ENCODE measurements at places on chromosomes 5 and 9.

GRCh38 chr5:149040421-149040820, 22.4 kb downstream of the SH3TC2 start:
- no peak for DNase-seq

DNA sequence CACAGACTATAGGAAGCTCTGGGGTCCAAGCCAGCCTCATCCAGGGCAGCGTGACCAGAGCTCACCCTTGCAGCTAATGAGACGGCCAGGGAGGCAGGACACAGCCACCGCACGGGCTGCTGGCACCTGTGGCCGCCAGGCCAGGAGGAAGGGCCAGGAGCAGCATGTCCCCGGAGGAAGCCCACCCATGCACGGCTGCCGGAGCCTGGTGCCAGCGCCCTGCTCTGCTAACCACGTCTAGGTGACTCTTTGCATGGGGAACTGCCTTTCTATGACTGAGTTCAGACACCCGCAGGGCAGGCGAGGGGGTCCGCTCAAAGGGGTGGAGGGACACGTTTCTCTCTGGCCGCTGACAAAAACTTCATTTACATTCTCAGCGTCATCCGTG, 68.5 kb upstream of the SARDH start:
- no peak for DNase-seq

- DNase-seq, result no peak
Measured at GRCh38 chr9:7011395-7012067, 253.8 kb downstream of the KDM4C start.

- peak; percentile 49 for DNase-seq
Measured at GRCh38 chr9:137411645-137412380, 11.1 kb downstream of the EXD3 start.

GRCh38 chr5:119743927-119744326, 114.6 kb downstream of the FAM170A start:
- no peak for DNase-seq

- no peak for DNase-seq
Measured at GRCh38 chr5:73747696-73748380, 121.8 kb downstream of the ARHGEF28 start.

- DNase-seq, result no peak
Measured at GRCh38 chr5:78801413-78801812, 152.8 kb upstream of the LHFPL2 start.

GRCh38 chr9:106218427-106218826, 524.1 kb downstream of the TMEM38B start:
- DNase-seq, result no peak

- DNase-seq, result no peak
Measured at GRCh38 chr5:62065050-62065449, 241.0 kb upstream of the KIF2A start.

DNA sequence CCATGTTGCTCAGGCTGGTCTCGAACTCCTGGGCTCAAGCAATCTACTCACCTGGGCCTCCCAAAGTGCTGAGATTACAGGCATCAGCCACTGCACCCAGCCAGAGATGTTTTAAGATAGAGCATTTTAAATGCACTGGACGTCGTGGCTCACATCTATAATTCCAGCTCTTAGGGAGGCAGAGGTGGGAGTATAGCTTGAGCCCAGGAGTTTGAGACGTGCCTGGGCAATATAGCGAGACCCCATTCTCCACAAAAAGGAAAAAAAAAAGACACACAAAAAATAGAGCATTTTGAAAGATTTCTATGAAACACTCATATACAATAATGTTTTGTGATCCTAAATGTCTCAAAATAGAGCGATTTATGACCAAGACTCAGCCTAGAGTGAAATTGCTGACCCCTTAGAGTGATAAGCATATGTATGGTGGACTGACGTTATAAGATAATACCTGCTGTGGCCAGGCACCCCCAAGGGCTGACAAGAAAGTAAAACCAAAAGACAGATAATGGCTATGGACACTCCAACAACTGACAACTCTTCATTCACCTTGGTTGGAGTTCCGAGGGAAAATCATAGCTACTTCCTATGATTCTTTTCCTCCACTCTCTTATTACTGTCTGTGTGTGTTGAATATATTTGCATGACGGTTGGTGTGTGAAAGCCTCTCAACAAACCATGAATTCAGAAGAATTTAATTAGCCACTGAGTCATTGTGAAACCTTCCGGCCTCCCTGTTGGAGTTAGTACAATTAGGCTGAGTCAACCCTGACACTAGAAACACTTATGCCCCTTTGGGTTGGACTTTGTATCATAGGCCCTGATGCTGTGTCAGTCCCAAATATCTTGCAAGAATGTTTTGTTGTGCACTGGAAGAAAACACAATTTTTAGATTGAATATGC, 526.5 kb upstream of the NUDT12 start:
- DNase-seq, result peak; percentile 23

- no peak for DNase-seq
Measured at GRCh38 chr9:123309611-123310010, 41.2 kb upstream of the STRBP start.

DNA sequence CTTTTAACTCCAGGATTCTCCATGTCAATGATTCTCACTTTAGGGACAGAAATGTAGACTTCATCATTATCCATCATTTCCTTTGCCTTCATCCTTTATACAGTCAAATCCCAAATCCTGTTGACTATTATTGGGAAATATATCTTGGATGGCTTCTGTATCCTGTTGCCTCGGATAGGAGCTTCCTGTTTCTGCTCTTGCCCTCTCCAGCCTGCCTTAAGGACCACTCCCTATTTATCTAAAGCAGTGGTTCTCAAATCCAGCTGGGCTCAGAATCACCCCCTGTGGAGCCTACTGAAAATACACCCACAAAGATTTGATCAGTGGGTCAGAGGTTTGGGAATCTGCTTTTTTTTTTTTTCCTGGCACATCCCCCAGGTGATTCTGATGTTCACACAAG, 8.5 kb downstream of the AFAP1L1 start:
- no peak for DNase-seq

DNA sequence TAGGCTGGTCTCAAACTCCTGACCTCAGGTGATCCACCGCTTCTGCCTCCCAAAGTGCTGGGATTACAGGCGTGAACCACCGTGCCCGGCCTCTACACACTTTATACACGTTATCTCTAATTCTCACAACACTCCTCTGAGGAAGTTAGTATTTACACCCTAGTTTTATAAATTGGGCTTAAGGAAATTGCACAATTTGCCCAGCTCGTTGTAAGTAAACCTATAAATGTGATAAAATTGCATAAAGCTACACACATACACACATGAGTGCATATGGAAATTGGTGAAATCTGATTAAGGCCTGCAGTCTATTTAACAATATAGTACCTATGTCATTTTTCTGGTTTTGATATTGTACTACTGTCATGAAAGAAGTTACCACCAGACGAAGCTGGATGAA, 4.4 kb upstream of the SLC4A9 start:
- DNase-seq, result no peak

DNA sequence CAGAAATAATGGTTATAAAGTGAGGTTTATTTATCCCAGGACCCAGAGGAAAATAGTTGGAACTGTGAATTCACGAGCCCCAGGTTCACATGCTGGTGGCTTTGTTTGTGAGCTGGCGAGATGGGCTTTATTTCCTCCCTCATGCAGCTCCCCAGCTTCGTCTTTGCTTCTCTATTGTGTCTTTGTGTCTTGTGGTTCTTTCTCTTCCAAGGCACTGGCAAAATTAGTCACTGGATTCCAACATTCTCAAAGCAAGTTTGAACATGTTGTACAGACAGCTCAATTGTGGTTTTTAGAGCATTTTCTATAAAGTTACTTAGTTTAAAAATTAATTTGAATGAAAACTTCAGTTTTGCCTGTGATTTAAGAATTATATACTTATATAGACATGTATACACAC, 7.2 kb downstream of the NDUFS6 start:
- DNase-seq, result no peak

DNA sequence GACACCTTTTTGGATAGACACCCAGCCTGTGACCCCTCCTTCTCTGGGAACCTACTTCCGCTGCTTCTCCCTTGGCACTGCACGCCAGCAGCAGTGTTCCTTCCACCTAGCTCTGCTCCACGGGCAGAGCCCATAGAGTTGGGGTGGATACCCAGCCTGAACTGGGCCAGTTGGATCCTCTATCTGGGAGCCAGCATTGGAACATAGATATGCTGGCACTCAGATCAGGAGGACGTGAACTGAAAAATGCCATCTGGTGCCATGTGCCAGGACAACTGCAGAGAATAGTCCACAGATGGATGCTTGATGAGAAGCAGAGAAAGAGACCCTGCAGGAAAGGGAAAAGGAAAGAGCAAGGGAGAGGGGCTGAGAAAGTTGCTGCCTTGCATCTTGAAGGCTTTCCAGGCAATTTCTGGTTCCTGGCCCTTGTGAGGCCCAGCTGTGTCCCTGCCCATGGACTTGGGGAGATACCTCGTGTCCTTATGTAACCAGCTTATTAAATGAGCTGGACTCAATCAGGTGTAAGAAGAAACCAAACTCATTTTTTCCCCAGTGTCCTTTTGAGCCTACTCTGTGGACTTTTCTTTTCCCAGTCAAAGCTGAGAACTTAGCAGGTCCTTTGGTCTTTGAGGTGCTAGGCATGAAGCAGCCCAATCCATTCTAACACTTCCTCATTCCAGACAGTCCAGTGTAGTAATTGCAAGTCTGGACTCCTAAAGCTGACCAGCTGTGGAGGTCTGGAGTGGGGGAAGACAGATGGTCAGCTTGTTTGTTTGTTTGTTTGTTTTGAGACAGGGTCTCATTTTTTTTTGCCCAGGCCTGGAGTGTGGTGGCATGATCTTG, 39.1 kb downstream of the ANGPTL2 start:
- no peak for DNase-seq

DNA sequence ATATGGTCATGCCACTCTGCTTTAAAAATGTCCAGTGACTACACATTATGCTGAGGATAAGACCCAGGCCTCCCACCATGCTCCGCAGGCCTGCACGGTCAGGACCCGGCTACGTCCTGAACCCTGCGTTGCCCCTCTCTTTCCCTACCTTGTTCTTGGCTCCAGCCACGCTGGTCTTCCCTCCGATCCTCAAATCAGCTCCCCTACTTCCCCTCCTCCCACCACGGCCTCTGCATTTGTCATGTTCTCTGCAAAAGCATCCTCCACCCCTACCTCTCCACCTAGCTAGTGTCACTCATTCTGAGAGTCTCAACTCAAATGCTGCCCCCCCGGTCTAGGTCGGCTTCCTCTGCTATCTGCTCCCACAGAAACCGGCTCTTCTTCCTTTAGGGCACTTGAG, 11.2 kb downstream of the GPX3 start:
- no peak for DNase-seq

DNA sequence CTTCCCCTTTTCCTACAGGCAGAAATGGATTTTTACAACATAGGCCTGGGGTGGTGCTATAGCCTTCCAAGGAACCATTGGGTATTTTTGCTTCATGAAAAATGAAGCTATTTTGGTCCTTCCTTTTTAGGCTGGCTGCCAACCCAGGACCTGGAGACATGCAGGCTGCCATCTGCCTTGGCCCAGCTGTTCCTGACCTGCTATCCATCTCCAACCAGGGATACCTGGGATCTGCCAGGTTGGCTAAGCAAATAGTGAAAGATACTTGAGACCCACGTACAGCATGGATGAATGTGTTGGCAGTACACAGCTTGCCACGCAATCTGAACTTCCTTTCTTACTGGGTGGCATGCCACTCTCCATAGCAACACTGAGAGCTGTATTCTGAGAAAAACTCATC, 31.1 kb downstream of the MRPS27 start:
- DNase-seq, result no peak

- DNase-seq, result no peak
Measured at GRCh38 chr9:74497748-74498620, 849 bp downstream of the RORB start.

DNA sequence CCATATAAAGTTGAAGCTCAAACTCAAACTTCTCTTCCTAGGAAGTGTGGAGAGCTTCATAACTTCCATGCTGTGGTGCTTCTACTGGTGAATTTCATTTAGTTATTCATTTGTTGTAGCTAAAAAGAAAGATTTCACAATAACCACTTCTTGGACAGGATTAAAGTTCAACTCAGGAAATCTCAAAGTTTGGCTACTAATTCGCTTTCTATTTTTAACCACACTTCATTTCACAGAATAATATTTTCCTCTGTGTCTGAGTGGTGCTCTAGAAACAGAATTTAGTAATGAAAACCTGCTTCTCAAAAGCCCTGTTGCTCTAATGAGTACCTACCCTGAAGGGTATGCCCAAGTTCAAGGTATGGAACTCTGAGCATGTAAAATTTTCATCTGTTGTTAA, 73.9 kb downstream of the ACTBL2 start:
- DNase-seq, result no peak

GRCh38 chr9:128457207-128457606, 1.4 kb downstream of the ODF2 start:
- no peak for DNase-seq

DNA sequence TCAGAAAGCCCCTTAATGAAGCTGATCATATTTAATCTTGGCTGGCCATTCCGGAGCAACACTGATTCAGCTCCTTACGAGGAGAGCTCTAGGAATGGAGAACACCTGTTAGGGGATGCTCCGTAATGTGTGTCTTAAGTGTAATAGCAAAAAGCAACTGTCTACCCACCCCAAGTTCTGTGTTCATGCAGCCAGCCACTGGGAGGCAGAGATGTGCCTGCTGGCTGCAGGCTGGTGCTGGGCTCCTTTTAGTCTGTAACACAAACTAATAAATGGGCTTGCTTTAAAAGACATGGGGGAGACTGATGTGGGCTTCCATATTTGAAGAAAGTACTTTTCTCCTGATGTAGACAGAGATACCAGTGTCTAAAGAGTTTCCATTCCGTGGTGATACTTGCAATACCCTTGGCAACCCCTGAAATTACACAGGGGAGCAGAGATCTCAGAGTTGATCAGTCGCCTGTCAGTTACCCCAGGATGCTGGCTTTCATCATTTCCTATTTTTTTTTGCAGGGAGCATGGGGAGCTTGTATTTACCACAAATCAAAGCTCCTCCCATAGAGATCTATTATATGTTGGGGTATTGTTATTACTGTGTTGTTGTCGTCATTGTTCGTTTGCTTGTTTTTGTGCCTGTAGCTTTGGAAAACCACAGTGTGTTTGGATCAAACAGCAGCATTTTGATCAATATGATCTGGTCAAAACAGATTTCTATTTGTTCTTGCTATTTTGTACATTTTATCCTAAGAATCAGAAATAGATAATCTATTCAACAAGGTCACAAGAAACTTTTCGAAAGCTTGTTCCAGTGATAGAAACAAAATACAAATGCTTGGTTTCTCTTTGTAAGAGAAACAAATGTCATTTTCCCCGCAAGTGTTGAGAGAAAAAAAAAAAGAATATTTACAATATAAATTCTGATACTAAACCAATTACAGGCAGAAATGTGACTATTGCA, 65.8 kb downstream of the MTX3 start:
- no peak for DNase-seq

All from fibroblast of skin of left quadriceps (primary cell).